Non-pigmented ciliary epithelial cell (primary cell): ENCODE measurements at places on chromosomes 13 and 19.

DNA sequence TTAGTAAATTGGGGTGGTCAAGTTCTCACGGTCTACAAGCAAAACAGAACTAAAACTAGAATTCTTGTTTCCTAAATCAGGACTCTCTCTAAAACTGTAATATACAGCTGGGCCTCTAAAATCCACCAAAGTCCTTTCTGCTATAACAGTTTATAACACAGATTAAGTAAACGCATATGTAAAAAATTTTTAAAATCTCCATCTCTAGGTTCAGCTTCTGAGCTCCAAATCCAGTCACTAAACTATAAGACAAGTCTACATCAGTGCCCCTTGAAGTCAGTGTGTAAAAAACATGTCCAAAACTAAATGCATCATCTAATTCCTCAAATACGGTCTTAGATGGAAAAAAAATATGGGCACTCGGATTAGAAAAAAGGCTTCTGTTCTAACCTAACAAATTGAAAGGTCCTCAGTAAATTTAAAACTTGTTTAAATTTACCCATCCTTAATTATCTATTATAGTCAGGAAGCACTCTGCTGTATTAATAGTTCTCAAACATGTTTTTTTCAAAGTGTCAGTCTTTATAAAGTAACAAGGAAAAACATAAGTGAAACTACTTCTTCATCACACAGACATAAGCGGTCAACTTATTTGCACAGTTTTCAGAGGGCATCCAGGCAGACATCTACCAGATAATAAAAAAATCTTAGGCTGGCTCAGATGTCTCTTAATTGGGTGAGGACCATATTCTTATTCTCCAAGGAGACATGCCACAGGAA is 33.6 kb downstream of the ELF1 start:
- DNase-seq = no peak

DNA sequence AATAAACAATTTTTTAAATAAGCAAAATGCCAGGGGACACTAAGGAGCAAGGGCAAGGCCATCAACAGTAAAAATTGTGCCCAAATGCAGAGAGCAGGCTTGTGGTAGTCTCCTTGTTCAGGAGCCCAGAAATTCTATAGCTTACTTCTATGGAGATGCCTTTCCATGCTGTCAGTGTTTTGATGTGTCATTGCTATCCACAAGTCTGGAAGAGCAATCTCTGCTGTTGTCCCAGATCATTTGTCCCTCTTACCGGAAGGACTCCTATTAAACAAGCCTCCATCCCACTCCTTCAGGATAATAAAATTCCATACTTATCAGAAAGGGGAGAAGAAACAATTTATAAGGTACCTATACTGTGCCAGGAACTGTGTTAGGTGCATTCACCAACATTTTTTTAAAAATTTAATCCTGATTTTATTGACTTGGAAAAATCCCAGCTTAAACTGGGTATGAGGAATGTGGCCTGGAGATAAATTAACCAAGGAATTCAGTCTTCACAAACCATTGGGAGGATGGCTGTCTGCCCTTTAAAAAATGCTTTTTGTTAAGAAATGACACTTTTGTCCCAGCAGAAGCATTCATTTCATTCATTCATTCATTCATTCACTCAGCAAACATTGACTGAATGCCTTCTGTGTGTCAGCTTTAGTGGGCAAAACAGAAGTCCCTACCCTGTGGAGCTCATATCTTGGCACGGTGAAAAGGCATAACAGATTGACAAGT is 26.8 kb upstream of the CYSLTR2 start:
- DNase-seq = no peak

DNA sequence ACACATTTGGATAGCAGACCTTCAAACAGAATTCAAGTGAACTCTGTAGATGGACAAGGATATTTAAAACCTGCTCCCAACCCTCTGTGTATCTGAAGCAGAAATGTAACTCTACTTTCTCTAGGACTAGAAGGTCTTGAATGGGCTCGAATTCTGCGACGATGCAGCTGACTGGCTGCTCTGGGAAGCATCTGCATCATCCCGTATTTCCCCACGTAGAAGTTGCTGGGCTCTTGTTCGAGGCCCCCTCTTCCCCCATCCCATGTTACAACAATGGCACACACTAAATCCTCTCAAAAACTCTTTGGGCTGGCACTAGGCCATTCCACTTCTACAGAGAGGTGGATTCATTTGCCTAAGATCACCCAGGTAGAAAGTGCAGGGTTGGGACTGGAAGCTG is 15.0 kb downstream of the C19orf81 start:
- no peak for DNase-seq

DNA sequence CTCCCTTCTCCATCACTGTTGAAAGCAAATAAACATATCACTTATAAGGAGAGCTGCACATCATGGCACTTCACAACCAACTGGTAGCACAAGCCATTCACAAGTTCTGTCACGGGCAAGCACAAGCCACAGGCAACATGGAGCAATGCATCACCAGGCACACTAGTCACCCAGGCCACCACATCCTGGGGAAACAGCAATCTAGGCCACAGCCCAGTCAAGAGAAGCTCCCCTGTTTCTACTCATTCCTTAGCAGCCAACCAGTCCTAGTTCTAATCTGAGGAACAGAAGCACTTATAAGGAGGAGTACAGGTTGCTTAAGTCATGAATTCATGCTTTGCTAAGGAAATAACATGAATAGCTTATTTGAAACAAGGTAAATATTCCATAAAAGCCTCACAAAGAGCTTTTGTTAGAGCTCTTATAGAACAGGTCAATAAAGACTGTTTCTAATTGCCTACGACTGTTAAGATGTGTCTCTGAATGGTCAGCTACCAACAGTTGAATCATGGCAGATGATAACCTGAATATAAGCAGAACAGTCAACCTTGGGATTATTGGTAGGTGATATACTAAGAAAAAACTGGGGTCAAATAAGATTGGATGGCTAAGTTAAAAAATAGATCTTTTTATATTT is 169.0 kb downstream of the TBC1D4 start:
- DNase-seq = no peak

GRCh38 chr19:5953680-5954213 is 24.2 kb downstream of the RANBP3 start:
- no peak for DNase-seq

- no peak for DNase-seq
These were observed 845 bp downstream of the SPRY2 start for GRCh38 chr13:80339912-80340650.
